ENCODE measurements at places on chromosomes 13 and 19.

GRCh38 chr19:1513499-1514294 is 878 bp upstream of the ADAMTSL5 start:
- DNase-seq, result no peak

- DNase-seq, result no peak
These were observed 1635.8 kb downstream of the PCDH9 start for GRCh38 chr13:65594298-65594781.

GRCh38 chr13:81224209-81224833 is 883.4 kb upstream of the SPRY2 start:
- DNase-seq, result no peak

DNA sequence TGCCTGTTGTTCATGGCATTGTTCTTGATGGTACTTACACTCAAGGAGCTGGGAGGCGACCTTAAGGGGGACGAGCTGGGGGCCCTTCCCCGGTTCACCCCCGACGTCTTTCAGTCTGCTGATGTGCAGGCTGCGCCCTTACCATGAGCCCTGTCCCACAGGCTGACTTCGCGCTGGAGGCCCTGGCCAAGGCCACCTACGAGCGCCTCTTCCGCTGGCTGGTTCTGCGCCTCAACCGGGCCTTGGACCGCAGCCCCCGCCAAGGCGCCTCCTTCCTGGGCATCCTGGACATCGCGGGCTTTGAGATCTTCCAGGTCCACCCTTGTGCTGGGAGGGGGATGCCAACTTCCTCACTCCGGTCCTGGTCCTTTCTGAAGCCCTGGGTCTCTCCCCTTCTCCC is 45.4 kb downstream of the MYH14 start:
- DNase-seq, result no peak

DNA sequence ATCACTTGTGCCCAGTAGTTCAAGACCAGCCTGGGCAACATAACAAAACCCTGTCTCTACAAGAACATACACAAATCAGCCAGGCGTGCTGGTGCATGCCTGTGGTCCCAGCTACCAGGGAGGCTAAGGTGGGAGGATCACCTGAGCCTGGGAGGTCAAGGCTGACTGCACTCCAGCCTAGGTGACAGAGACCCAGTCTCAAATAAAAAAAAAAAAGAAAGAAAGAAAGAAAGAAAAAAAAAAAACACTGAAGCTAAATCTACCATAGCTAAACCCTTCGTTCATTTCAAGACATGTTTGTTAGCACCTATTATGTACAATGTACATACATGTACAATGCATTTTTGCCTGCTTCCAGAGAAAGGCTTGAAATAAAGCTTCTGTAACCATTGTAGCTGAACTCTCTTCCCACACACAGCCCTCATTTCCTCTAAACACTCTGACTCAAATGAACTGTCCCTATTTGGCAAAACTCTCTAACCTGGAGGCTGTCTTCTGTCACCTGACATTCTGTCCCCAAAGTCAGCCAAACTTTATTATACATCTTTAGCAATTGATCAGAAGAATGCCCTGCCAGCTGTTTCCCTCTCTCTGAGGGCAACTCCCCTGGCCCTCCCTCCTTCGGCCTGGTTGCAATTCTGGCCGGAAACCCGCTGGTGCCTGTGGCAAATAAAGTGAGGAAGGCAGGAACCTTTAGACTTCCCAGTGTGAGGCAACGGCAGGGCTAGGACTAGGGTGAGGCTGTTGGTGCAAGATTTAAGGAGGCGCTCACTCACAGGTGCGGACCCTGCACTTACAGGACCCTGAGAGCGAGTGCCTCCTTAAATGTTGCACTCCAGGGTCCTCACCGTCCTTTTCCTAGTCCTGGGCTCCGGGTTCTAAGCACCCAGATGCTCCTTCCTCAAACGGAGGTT is 1.8 kb downstream of the ETHE1 start:
- peak; percentile 82 for DNase-seq

GRCh38 chr13:40910324-40911050 is 108.6 kb downstream of the ELF1 start:
- DNase-seq, result no peak

- DNase-seq, result no peak
These were observed 17.6 kb upstream of the VSTM2B start for GRCh38 chr19:29508181-29508580.

GRCh38 chr19:46488551-46488950 is 7.1 kb downstream of the PNMA8B start:
- no peak for DNase-seq

- DNase-seq, result no peak
These were observed 86.2 kb downstream of the ANKRD10 start for GRCh38 chr13:110828705-110829104.

- no peak for DNase-seq
These were observed 8.3 kb downstream of the C19orf53 start for GRCh38 chr19:13782537-13782936.

DNA sequence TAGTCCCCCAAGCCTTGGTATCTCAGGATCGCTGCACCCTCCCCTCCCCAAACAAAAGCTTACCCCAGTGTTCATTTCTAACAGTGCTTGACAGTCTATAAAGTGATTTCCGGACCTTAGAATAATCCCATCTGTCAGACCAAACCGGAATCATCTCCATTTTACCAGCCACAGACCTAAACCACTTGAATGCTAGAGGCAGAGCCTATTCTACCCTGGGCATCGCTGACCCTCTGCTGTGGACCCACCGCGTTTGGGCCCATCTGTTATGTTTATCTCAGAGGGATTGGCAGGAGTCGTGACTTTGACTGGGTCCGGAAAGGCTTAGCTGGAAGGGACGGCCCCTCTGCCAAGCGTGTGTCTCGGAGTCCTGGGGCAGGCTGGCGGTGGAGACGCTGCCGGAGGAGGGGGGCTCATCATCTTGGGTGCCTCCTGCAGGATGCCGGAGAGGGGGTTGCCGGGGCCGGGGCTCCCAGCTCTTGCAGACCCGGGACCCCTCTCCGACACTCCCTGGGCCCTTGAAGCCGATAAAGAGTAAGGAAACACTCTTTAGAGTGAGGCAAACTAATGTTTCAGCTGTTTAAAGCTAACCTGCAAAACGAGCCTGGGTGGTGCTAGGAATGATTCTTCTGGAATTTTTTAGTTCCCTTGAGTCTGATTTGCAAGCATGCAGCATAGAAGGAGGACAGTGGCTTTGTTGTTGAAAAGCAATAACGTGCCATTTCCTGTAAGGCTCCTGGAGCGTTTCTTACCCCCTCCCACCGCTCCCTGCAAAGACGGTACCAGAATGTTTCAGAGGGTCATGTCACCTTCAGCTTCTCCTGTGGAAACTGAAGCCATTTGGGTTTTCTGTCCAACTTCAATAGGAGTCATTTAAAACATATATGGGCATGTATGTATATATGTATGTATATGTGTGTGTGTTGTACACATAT is 1.3 kb downstream of the SLC25A42 start:
- DNase-seq, result no peak

- DNase-seq, result no peak
These were observed 606 bp upstream of the STXBP2 start for GRCh38 chr19:7636317-7636690.

GRCh38 chr13:60756306-60756705 is 359.3 kb downstream of the TDRD3 start:
- no peak for DNase-seq

- no peak for DNase-seq
These were observed 4.5 kb upstream of the ARHGAP45 start for GRCh38 chr19:1062387-1063029.

DNA sequence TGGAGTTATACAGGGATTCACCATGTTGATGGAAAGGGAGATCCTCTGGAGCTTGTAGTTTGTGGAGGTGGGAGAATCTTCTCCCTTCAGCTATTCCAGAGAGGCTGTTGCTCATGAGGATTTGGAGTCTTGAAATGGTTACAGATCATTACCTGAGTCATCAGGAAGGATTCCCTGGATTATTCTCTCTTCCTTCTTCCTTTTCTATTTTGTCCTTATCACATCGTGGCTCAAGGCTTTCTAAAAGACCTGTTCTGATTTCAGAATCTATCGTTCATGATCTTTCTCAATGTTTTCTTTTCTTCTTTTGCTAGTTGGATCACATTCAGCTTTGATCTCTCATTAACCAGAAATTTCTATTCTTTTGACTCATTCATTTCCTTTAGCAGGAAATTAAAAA is 196.0 kb downstream of the KLF5 start:
- DNase-seq, result no peak

DNA sequence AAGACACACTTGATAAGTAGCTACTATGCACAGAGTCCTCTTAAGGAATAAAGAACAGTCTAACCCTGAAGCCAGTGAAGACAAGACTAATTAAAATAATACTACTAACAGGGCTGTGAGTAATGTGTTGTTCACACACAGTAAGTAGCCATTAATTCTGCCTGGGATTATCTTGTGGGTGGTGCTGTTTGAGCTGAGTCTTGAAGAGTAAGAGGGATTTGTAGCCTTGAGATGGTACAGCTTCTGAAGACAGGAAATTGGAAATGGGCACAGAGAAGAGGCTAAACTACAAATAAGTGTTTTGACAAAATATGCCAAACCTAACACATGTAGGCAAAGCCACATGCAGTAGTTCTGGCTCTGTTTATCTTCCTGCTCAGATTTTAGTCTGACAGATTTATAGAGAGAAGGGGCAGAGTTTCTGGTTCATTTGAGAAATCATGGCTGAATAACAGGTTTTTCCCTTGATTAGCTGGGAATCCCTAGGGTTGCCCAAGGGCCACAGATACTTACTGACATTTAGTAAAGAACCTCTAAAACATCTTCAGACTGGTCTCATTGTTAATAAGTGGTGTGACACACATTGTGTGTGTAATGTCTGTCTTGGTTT is 38.0 kb downstream of the ITGBL1 start:
- no peak for DNase-seq

- DNase-seq, result no peak
These were observed 4.6 kb downstream of the ANKLE1 start for GRCh38 chr19:17286263-17286662.

- DNase-seq, result no peak
These were observed 8.4 kb upstream of the SIGLEC12 start for GRCh38 chr19:51509823-51510660.

GRCh38 chr19:989381-990081 is 5.4 kb downstream of the WDR18 start:
- DNase-seq, result no peak

- no peak for DNase-seq
These were observed 8.4 kb downstream of the SPRYD7 start for GRCh38 chr13:49927755-49928154.

GRCh38 chr19:36210497-36210896 is 4.0 kb downstream of the ZNF565 start:
- no peak for DNase-seq

GRCh38 chr19:30214651-30215051 is 157.5 kb upstream of the ZNF536 start:
- no peak for DNase-seq

GRCh38 chr13:26964278-26965250 is 204.0 kb upstream of the GPR12 start:
- no peak for DNase-seq

DNA sequence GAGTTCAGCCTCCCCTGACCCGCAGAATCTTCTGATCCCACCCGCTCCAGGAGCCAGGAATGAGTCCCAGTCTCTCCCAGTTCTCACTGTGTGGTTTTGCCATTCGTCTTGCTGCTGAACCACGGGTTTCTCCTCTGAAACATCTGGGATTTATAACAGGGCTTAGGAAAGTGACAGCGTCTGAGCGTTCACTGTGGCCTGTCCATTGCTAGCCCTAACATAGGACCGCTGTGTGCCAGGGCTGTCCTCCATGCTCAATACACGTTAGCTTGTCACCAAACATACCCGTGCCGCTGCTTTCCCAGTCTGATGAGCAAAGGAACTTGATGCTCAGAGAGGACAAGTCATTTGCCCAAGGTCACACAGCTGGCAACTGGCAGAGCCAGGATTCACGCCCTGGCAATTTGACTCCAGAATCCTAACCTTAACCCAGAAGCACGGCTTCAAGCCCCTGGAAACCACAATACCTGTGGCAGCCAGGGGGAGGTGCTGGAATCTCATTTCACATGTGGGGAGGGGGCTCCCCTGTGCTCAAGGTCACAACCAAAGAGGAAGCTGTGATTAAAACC is 1.1 kb upstream of the APOE start:
- no peak for DNase-seq

DNA sequence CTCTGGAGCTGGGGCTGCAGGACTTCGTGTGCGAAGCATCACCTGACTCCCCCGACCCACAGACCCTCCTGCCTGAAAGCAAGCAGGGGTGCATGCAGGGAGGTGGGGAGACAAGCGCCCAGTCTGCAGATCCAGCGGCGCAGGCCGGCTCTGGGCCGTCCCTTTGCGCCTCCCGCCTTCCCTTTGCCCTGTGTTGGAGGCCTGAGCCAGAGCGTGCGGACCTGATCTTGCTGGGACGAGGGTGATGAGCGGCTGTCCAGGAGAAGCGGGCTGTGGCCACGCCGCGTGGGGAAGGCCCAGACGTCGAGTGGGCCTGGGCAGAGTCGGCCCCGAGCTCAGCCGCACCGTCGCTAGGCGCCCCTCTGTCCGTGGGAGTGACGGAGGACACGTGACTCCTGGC is 5.3 kb upstream of the GRTP1 start:
- peak; percentile 47 for DNase-seq

GRCh38 chr19:17402982-17403855 is 2.2 kb downstream of the BST2 start:
- DNase-seq, result no peak

DNA sequence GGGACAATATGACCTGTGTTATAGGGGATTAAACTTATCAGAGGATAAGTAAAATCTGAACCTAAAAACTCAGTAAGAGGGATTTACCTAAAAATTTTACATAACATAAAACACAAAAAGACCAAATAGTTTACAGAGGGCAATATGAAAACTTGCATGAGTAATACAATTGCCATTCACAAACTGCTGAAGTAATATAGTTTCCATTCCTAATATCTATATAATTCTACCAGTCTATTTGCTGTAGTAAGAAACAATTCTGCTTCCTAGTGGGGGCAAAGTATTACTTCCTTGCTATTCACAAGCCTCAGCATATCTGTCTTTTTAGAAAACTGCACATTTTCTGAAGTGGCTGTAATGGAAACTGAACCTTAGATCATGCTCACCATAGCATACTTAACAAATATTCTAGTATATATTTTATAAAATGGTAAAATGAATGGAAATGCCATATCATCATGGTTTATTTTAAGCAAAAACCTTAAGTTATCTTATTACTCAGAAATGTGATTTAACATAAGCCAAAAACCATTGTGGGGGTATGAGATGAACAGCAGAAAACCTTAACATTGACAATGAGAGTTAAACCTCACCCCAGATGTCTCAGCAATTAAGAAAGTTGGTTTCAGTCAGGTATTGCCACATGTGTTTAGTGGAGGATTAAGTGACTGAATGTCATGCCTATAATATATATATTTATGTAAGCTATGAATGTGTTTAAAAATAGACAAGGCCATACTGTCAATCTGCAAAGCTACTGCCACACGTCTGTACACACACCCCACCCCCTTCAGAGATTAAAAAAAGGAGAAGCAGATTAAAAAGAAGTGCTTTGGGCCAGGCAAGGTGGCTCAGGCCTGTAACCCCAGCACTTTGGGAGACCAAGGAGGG is 136.8 kb downstream of the MIPEP start:
- DNase-seq, result no peak
